ENCODE measurements at places on chromosomes 5 and 9. TPM values are rescaled to one million over a fixed set of nuclear protein-coding genes. Genes with fewer than 3 reads are reported as not detected.

DNA sequence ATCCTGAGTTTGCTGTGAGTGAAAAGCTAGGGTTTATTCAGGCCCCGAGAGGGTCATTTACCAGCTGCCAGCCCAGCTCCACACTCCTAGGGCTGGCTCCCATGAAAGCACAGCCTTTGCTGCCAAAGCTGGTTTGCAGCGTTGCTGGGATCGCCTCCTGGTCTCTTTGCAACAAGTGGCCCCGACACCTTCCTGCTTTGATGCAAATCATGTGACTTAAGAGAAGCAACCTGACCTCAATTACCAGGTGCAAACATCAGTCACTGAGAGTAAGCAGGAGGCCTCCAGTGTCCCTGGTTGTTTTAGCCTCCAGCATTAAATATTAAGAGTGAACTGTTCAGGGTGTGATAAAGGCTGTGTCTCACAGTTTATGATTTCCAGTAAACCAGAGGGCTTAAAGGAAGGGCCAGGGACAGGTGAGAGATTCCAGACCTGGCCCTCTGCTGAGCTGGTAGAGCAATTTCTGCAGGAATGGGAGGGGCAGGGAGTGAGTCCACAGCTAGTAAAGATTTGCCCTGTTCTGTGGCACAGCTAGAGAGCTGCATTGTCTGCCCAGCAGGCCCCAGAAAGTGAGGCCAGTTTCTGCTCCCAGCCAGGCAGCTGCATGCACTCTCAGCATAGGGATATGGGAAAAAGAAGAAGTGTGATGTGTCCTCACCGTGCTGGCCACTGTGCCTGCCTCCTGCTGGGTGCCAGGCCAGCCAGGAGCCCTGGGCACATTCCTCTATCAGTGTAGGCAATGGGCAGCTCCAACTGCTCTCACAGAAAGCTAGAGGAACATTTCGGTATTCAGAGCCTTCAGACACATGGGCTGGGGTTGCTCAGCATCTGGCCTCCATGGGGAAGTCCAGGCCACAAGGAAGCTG is 58.0 kb downstream of the SLC22A5 start:
- DNase-seq: peak; percentile 92

DNA sequence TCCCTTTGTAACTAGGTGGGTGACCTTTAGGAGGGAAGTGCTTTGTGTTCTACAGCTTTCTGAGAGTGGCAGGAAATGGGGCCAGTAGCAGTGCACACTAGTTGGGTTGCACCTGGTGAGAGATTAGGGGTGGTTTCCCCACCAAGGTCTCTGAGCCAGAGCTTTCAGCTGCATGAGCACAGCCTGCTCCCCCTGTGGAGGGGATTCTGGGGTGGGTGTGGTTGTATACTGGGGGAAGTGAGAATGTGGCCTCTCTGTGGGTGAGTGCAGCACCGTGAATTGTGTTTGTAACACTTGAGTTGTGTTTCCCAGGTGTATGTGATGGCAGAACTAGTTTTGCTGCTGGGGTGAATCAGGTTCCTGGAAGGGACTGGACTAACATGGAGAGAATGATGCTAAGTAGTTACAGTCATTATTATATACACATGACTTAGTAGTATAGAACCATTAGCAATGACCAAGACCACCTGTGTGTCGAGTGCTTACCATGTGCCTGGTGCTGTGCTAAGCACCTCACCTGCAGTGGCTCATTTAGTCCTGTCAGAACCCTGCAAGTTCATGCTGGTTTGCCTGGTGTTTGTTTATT is 11.8 kb upstream of the CXXC5 start:
- peak; percentile 90 for DNase-seq

The LPAR1 gene
- not detected for total RNA-seq

The KLF9 gene
- total RNA-seq: 16.5 TPM

DNA sequence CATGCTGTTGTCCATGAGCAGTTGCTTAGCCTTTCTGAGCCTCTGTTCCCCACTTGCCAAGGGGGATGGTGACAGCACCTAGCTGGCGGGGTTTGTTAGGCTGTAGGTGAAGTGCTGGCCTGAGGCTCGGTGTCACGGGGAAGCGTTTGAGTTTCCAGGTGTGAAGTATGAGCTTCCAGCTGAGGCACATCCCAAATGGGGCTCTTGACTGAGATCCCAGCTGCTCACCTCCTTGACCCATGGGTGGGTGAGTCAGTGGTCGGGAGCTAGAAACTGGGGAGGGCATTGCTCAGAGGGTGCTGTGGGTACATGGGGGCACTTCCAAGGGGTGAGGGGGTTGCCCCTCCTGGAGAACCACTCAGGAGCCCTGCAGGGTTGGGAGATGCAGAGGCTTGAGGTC is 26.4 kb upstream of the RNF130 start:
- DNase-seq: no peak

- no peak for DNase-seq
These were observed 158.3 kb downstream of the KCTD16 start for GRCh38 chr5:144328980-144329379.

DNA sequence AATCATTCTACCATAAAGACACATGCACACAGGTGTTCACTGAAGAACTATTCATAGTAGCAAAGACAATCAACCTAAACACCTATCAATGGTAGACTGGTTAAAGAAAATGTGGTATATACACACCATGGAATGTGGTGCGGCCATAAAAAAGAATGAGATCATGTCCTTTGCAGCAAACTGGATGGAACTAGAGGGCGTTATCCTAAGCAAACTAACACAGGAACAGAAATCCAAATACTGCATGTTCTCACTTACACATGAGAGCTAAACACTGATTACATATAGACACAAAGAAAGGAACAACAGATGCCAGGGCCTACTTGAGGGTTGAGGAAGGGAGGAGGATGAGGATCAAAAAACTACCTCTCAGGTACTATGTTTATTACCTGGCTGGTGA is 103.8 kb downstream of the DRD1 start:
- no peak for DNase-seq

GRCh38 chr9:108838017-108838416 is 17.8 kb downstream of the ACTL7B start:
- DNase-seq: no peak

The RASEF gene
- total RNA-seq: not detected

The RNF14 gene
- 32.2 TPM for total RNA-seq

The VLDLR gene
- total RNA-seq: 7.3 TPM

- no peak for DNase-seq
These were observed 16.8 kb downstream of the MGAT1 start for GRCh38 chr5:180785794-180786221.

The ABCA2 gene
- 25.0 TPM for total RNA-seq

GRCh38 chr5:177366528-177367322 is 9.0 kb downstream of the RGS14 start:
- no peak for DNase-seq

The CDX1 gene
- total RNA-seq: not detected

DNA sequence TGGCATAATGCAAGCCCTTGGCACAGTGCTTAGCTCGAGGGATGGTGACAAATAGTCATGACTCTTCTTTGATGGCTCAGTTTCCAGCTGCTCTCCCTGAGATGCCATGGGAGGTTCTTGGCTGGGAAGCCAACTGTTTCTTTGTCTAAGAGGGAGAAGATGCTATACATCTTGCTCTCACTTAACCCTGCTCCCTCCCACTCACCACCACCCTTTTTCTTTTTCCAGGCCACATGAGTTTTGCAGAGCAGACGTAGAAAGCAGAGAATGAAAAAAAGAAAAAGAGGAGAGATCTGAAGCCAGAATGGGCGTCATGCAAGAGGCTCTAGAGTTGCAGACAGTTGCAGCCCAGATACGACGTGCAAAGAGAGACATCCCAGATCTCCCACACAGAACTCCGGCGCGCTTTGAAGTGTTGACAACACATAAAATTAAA is 160.5 kb downstream of the FGF18 start:
- no peak for DNase-seq

- DNase-seq: no peak
These were observed 56.1 kb downstream of the PCDH1 start for GRCh38 chr5:141822144-141822543.

The IFNA2 gene
- total RNA-seq: not detected

GRCh38 chr5:62143268-62144229 is 162.5 kb upstream of the KIF2A start:
- no peak for DNase-seq

- DNase-seq: no peak
These were observed 111.1 kb downstream of the RGS3 start for GRCh38 chr9:113574441-113575262.

DNA sequence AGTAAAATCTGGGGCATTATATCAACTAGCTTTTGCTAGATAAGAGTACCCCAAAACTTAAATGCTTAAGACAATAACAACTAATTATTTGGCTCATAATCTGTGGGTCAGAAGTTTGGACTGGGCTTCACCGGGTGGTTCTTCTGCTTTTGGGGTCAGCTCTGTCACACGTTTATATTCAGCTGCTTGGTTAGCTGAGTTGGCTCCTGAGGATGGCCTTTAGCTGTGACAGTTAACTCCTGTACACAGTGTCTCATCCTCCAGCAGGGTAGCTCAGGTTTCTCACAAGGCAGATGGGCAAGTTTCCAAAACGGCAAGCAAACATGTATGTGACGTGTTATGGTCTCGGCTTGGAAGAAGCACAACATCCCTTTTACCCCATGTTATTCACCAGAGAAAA is 488.2 kb downstream of the TLE4 start:
- DNase-seq: no peak

DNA sequence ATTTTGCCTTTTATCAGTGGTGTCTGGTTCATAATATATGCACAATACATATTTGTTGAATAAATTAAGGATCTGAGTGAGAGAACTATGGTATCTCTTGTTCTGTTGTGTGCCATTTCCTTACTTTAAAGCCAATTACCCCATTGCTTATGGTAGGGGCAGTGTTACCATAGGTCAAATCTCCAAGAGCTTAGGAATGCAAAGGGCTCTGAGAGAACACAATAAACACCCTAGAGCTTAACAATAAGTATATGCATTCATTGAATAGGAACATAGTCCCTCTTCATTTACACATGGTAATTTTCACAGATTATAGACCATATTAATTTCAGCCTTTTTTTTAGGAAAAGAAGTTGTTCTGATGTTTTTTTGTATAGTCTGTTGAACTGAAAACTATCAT is 112.2 kb downstream of the MCTP1 start:
- no peak for DNase-seq

GRCh38 chr5:60633341-60633740 is 66.6 kb downstream of the DEPDC1B start:
- no peak for DNase-seq

- DNase-seq: peak; percentile 51
These were observed 37.7 kb upstream of the PLEKHG4B start for GRCh38 chr5:54175-54730.

The SHISAL2B gene
- not detected for total RNA-seq

- DNase-seq: no peak
These were observed 477.8 kb downstream of the SPATA31A7 start for GRCh38 chr9:61667559-61668121.

DNA sequence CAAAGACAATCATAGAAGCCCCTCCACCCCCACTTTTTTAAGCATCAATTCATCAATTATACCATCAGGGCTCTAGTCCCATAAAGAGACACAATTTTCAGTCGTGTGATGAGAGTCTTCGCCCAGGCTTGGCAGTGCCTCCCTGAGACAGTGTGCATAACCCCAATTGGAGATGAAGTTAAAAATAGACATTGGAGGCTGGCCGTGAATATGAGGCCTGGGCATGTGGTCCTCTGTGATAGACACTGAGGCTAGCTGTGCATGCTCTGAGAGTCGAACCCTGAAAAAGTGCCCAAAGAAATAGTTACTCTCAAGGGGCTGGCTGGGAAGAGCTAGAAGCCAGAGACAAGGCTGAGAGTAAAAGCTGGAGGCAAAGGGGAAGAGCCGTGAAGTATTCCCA is 248.6 kb upstream of the NR4A3 start:
- DNase-seq: no peak

- DNase-seq: no peak
These were observed 394.0 kb upstream of the KLF4 start for GRCh38 chr9:107883496-107884124.

DNA sequence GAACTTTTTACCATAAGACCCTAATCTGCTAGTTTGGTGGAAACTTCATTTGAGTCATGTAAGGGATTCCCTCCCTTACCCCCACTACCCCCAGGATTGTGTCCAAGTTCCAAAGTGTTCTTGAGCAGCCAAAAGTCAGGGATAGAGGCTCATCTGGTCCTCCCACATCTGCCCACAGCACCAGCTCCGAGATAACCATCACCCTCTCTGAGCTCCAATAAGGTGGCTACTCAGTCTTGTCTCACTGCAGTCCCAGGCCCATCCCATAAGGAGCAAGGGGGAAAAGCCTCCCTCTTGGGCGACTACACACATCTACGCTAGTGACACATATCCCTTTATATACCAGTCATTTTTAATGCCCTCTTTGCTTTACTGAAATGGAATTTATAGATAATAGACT is 12.0 kb upstream of the ENC1 start:
- DNase-seq: no peak

DNA sequence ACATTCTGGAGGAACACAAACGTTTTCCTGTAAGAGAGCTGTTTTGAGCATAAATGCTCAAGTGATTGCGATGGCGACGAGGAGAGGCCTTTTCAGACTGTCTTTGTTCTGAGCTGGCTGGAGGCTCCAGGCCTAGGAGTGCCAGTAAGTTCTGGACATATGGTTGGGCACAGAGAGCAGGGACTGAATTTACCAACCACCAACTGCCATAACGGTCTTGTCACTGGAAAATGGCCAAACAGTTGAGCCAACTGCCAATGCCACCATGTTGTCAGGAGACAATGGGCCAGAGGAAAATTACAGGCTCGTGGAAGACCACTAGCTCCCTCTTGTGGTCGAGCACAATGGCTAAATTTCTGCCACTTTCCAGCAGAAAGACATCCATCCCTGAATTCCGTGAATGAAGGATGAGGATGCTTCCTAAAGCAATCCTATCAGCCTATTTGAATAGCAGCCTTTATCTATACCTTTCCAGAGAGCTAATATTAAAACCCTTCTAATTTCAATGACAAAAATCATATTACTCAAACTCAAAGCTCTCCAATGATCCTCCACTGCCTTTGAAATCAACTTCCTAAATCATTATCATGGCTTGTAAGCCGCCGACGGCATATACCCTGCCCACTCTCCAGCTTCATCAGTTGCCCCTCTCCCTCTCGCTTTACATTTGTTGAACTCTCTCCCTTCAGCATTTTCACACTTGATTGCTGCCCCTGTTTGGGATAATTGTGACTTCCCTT is 66.9 kb upstream of the GLIS3 start:
- peak; percentile 71 for DNase-seq

DNA sequence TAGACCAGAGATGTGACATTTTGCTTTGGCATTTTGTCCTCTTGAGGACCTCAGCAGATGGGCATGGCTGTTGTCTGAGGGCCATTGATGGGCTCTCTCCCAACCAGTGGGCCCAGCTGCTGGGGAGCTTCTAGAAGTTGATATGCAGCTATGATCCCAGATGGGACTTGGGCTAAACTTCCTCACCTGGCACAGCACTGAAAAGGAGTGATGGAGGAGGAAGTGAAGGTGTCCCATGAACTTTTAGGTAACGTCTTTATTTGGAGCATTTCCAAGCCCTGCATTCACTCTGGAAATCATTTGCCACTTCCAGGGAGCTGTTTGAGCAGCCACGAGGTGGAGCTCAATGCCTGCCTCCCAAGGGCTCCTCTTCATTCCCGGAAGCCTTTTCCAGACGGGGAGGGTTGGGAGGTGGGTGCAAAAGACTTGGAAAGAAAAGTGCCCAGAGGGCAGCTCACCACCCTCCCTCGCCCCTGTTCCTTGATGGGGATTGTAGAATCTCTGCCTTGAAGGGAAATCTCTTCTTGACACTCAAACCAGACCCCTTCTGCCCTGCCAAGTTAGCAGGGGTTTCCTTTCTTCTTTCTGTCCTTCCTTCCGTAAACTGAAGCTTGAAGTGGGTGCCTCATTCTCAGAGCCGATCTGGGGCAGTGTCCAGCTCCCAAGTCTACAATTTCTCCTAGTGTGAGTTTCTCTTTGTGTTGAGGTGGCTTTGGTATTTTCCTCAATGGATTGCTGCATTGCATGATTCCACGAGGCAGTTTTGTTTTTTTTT is 18.1 kb upstream of the NEUROG1 start:
- no peak for DNase-seq

The GPR151 gene
- total RNA-seq: not detected
